ENCODE measurements at places on chromosomes 5 and 9. TPM values are rescaled to one million over a fixed set of nuclear protein-coding genes. Genes with fewer than 3 reads are reported as not detected.
A peak's percentile ranks its signal among the peaks of the same experiment; 100 is the strongest.

- DNase-seq = no peak
These were observed 42.5 kb upstream of the EXOC3 start for GRCh38 chr5:400282-401145.

The RXRA gene
- 5.6 TPM for total RNA-seq

GRCh38 chr5:158591301-158591863 is 508.3 kb downstream of the EBF1 start:
- no peak for DNase-seq

DNA sequence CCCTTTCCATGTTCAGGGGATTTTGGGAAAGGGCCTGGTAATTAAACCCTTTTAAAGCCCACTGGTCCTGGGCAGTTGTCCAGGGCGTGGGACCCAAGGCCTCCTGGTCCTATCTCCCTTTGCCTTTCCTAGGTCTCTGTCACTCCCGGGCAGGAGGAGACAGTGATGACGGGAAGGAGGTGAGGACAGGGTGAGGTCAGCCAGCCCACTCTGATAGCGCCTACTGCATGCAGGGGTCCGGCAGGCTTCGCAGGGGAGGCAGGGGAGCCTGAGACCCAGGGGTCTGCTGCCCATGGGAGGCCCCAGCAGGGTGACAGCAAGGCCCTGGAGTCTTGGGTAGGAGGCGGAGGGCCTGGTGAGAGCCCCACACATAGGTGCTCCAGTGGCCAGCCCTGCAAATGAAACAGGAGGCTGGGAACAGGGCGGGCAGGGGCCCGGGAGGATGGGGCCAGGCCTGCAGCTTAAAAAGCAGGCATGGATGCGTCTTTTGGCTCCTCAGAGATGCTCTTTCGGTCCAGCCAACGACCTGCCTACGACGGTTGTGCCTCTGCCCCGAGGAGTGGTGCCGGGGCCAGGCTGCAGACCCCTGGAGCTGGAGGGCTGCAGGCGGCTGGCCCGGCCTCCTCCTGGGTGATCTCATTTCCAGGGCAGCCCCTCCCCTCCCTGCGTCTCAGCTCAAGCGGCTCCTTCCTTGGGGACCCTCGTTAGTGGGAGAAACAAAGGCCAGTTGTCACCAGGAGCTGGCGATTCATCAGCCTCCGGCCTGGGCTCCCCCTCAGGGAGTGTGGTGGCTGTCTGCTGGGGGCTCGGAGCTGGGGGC is 6.7 kb upstream of the RXRA start:
- DNase-seq = no peak

The SLC36A2 gene
- not detected for total RNA-seq

The C9orf50 gene
- not detected for total RNA-seq

The FST gene
- total RNA-seq = not detected

- DNase-seq = no peak
These were observed 11.0 kb downstream of the IGFBPL1 start for GRCh38 chr9:38413283-38413682.

- DNase-seq = no peak
These were observed 24.7 kb downstream of the DMXL1 start for GRCh38 chr5:119095611-119096010.

DNA sequence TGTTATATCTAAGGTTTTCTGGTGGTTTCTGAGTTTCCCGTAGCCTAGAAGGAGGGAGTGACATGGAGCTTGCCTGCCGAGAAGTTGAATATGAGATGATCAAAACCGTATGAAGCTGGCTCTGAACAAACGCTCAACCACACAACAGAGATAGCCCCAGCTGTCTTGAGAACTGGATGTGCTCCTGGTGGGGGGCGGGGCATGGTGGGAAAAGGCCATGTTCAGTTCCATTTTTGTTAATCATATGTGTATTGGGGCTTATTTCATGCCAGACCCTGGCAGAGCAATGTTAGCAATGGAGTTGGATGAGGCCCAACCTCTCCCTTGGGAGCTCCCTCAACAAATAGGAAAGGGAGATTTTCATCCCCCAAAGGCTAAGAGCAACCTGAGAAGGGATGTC is 4.8 kb downstream of the CCL19 start:
- DNase-seq = no peak

The GALT gene
- 127 TPM for total RNA-seq

DNA sequence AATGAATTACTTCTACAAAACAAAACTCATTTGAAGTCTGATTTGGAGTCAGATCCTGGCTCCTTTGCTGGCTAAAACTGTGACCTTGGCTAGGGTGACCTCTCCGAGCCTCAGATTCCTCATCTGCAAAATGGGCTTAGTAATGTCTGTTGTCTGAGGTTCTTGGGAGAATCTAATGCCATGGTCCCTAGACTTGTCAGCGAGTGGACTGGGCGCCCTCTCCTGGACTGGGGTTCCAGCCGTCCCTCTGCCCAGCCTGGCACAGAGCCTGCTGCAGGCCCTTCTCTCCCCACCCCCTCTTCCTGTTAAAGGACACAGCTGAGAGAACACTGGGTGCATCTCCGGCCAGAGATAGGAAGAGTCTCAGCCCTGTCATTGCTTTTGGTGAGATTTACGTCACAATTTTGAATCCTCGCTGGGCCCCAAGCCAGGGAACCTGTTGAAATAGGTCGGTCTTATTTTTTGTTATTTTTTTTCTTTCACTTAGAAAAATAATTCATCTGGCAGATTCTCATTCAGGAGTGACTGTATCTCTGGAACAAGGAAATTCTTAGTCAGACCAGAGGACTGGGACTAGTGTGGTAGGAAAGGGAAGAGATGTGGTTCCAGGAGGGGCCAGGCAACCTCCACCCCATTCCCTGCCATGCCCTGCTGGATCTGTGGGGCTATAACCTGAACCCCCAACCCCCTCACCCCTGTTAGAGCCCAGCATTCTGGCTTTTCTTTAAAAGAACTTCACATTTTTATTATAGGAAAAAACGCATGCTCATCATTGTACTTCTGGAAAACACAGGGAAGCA is 48.2 kb upstream of the RPL26L1 start:
- DNase-seq = no peak

DNA sequence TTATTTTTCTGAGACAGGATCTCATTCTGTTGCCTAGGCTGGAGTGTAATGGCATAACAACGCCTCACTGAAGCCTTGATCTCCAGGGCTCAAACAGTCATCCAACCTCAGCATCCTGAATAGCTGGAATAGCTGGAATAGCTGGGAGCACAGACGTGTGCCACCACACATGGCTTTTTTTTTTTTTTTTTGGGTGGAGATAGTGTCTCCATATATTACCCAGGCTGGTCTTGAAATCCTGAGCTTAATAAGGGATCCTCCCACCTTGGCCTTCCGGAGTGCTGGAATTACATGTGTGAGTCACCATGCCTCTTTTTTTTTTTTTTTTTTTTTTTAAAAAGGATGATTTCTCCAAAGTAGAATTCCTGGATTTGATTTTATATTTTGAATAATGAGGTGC is 60.7 kb downstream of the NSD1 start:
- DNase-seq = no peak

- no peak for DNase-seq
These were observed 84.0 kb downstream of the ACER2 start for GRCh38 chr9:19492775-19493173.

DNA sequence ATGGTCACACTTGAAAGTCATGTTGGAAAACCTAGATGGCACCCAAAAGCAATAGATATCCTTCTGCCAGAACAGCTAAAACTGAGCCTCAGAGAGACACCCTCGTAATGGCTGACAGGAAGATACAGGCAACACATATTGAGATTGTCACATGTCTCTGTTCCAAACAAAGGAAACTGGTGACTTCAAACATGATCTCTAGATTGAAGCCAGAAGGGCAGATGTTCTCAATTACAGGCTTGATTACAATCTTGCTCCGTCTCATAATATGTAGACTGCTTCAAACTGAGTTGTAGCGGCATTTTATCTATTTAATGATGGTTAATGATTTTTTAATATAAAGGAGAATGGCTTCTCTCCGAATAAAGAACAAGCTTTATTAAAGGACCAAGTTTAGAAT is 774.3 kb downstream of the KCTD16 start:
- no peak for DNase-seq

- DNase-seq = no peak
These were observed 25.0 kb upstream of the SEMA4D start for GRCh38 chr9:89522959-89523285.

The FBXL7 gene
- not detected for total RNA-seq

DNA sequence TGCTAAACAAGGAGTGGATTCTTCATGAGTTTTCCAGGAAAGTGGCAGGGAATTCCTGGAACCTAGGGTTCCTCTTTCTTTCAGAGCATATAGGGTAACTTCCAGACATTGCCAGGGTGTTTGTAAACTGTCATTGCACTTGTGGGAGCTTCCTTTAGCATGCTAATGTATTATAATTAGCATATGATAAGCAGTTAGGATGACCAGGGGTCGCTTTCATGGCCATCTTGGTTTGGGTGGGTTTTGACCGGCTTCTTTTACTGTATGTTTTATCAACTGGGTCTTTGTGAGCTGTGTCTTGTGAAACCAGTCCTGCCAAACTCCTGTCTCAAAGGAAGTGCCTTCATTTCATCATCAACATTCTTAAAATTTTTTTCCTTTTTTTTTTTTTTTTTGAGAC is 11.9 kb upstream of the MELK start:
- DNase-seq = no peak

The SH3PXD2B gene
- total RNA-seq = 0.28 TPM

DNA sequence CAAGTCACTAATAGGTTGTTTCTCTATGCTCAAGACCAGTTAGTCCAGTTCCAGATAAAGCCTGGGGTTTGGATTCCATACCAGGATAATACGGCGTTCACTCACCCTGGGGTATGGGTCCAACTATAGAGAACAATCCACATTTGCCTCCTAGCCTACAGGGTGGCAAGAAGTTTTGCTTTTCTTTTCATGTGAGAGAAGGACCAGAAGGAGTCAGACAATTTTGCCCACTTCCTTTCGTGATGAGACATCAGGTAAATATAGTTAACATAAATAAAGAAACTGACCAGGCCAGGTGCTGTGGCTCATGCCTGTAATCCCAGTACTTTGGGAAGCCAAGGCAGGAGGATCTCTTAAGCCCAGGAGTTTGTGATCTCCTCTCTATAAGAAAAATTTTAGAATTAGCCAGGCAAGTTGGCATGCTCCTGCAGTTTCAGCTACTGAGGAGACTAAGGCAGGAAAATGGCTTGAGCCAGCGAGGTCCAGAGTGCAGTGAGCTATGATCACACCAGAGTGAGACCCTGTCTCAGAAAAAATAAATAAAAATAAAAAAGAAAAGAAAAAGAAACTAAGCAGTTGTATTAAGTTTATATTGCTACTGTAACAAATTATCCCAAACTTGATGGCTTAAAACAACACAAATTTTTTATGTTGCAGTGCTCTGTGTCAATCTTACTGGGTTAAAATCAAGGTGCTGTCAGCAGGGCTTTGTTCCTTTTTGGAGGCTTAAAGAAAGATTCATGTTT is 7.5 kb upstream of the REEP5 start:
- no peak for DNase-seq

The FYB1 gene
- 355 TPM for total RNA-seq

The FCN2 gene
- not detected for total RNA-seq

The CTXN3 gene
- not detected for total RNA-seq

- DNase-seq = peak; percentile 75
These were observed at the start of gene ABL1 for GRCh38 chr9:130834371-130835336. Gene ABL1 (plus strand): TSS chr9:130835254. CDS start chr9:130835447, 193 bp downstream.

The RNF145 gene
- 102 TPM for total RNA-seq

The GHR gene
- total RNA-seq = not detected

DNA sequence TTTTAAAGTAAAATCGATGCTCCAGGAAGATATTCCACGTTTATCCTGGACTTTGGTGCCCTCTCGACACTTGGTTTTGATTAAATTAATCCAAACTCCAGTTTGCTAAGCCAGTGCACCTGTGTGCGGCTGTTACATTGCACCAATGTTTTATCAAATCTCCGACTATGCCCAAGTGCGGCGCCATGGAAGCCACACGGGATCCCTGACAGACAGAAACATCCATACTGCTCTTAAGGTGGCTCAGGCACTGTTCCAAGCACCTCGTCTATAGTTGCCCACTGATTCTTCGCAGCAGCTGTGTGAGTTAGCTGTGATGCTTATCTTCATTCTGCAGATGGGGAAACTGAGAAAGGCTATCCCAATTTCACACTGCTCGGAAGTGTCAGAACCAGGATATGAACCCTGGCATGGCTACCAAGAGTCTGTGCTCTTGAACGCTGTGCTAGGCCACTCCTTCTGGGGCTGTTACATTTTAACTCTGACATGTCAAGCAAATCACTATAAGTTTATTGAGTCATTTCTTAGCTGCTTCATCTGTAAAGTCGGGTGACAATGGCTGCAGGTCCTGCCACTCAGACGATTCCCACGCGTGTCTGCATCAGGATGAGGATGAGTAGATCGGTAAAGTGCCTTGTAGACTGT is 113.0 kb downstream of the ADAMTS2 start:
- no peak for DNase-seq

DNA sequence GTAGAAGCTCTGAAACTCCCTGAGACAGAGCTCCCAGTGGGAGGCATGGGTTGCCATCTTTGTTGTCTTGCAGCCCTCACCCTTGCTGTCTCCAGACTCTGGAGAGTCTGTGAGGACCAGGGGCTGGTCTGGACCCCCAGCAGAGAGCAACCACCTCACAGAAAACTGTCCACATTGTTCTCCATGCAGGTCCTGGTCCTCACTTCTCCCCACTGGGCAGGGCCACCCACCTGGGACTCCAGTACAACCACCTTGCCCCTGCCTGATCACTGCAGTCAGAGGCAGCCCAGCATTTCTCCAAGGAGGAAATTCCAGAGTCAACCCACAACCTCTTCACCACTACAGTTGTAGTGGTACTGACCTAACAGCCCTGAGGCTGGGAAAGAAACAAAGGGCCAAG is 285.6 kb upstream of the RPS23 start:
- DNase-seq = no peak

DNA sequence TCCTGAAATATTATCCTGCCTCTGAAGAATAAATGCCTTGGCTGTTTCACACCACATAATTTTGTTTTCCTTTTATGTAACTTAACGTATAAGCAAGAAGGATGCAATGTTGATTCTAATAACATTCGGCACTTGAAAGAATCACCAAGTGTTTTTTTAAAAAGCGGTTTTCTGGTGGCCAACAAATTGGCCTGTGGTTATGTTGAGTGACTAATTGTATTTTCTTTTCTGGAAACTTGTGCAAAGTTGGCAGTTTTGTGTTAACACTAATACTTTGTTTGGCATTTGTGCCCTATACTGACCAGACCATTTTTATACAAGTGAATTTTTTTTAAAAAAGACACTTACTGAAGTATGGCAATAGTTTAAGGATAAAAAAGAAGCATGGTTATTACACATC is 452.7 kb downstream of the BNC2 start:
- no peak for DNase-seq

The LCN2 gene
- total RNA-seq = not detected

DNA sequence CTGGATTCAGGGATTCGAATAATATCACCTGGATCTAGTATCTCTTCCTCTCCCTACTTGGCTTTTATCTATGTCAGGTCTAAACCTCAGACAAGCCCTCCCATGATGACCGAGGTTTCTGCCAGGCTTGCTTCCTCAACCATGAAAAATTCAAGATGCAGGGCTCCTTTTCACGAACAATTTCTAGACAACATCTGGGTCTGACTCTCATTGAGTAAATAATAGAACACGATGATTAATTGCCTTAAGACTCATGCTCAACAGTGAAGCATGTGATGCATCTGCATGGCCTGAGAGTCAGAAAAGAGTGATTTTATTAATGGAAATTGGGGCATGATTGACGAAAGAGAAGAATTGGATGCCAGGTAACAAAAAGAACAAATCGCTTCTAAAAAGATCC is 277.2 kb upstream of the ZNF608 start:
- DNase-seq = no peak

GRCh38 chr5:39587675-39588074 is 162.9 kb upstream of the DAB2 start:
- no peak for DNase-seq
